Endothelial cell (in vitro differentiated cells): ENCODE measurements at places on chromosomes 2 and 18.

- H3K36me3 ChIP-seq, result peaks cover 1% of the 10 kb centered on the region
- H3K4me1 ChIP-seq, result peaks cover 21% of the 10 kb centered on the region
- peaks cover 35% of the 10 kb centered on the region for H3K27me3 ChIP-seq
- peak overlapping the region; percentile 83 for H3K4me3 ChIP-seq
Observed at GRCh38 chr2:176140513-176141317, 10.6 kb upstream of the HOXD4 start.

GRCh38 chr18:58640891-58641610 is 12.2 kb upstream of the ALPK2 start:
- H3K36me3 ChIP-seq, result no peaks in the 10 kb centered on the region
- H3K4me1 ChIP-seq, result peaks cover 3% of the 10 kb centered on the region
- no peak overlapping the region for H3K4me3 ChIP-seq
- DNase-seq, result no peak
- no peak overlapping the region for H3K27ac ChIP-seq

GRCh38 chr2:168212167-168212566 is 35.2 kb downstream of the STK39 start:
- H3K36me3 ChIP-seq, result no peaks in the 10 kb centered on the region
- H3K4me3 ChIP-seq, result no peak overlapping the region
- H3K4me1 ChIP-seq, result peaks cover 27% of the 10 kb centered on the region
- H3K27me3 ChIP-seq, result no peaks in the 10 kb centered on the region
- no peak for DNase-seq
- H3K27ac ChIP-seq, result peak overlapping the region; percentile 13

GRCh38 chr2:214737188-214737587 is 72.3 kb downstream of the BARD1 start:
- no peaks in the 10 kb centered on the region for H3K4me1 ChIP-seq
- no peaks in the 10 kb centered on the region for H3K27me3 ChIP-seq
- no peaks in the 10 kb centered on the region for H3K36me3 ChIP-seq
- DNase-seq, result no peak

DNA sequence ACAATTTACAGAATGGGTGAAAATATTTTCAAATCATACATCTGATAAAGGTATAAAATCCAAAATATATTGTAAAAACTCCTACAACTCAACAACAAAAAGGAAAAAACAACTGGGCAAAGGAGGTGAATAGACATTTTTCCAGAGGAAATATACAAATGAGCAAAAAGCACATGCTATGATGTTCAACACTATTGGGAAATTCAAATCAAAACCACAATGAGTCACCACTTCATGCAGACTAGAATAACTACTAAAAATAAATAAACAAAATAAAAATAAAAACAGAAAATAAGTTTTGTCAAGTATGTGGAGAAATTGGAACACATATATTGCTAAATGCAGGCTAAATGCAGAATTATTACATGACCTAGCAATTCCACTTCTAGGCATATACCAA is 120.9 kb downstream of the FSIP2 start:
- no peaks in the 10 kb centered on the region for H3K27me3 ChIP-seq
- H3K36me3 ChIP-seq, result no peaks in the 10 kb centered on the region
- no peak overlapping the region for H3K4me3 ChIP-seq
- H3K4me1 ChIP-seq, result no peaks in the 10 kb centered on the region

DNA sequence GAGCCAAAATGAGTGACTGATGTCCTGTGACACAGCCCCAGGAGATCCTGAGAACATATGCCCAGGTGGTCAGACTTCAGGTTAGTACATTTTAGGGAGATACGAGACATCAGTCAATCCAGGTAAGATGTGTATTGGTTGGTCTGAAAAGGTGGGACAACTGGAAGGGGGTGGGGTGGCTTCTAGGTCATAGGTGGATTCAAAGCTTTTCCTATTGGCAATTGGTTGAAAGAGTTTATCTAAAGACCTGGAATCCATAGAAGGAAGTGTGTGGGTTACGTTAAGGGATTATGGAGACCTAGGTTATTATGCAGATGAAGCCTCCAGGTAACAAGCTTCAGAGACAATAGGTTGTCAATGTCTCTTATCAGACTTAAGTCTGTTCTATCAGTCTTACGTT is 136.5 kb downstream of the ZNF532 start:
- H3K4me1 ChIP-seq, result peaks cover 40% of the 10 kb centered on the region
- no peaks in the 10 kb centered on the region for H3K36me3 ChIP-seq
- no peak overlapping the region for H3K4me3 ChIP-seq
- no peak overlapping the region for H3K27ac ChIP-seq

- peaks cover 5% of the 10 kb centered on the region for H3K36me3 ChIP-seq
- peaks cover 32% of the 10 kb centered on the region for H3K4me1 ChIP-seq
- H3K27me3 ChIP-seq, result no peaks in the 10 kb centered on the region
- no peak overlapping the region for H3K4me3 ChIP-seq
- DNase-seq, result peak; percentile 11
- peak overlapping the region; percentile 74 for H3K27ac ChIP-seq
Observed at GRCh38 chr2:164593541-164593940, 27.7 kb downstream of the GRB14 start.

DNA sequence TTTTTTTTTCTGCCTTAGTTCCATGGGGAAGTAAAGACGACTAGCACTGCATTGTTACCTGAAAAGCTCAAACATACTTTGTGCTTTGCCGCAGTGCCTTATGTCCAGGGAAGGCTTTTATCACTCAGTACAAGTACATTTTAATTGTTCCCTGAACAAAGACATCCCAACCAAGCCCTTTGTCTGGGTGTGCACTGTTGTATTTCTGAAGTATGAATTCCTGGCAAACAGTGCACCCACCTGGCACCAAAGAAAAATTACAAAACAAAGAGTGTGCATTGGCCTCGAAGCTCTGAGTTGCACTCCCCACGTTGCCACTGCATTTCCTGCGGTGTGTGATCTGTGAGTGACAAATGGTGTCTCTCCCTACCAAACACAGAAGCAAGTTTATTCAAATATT is 858.5 kb upstream of the PIK3C3 start:
- peak; percentile 7 for DNase-seq
- H3K4me1 ChIP-seq, result no peaks in the 10 kb centered on the region
- H3K27me3 ChIP-seq, result peaks cover 1% of the 10 kb centered on the region
- H3K27ac ChIP-seq, result no peak overlapping the region

DNA sequence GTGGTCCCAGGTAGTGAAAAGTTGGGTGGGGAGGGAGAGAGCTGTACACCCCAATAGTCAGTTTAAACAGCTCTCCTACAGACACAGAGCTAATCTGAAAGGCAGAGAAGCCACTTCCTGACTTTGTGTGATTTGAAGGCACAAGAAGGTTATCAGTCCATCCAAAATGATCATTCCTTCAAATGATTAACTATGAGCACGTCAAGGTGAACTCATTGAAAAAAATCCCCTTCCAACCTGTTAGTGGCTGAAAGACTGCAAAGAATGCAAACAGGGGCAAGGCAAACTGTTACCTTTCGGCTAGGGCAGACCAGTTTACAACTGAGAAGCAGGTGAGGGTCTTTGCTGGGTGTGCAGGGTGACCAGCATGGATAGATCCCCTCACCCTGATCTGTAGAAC is 22.8 kb upstream of the APCDD1 start:
- no peak overlapping the region for H3K4me3 ChIP-seq
- H3K27me3 ChIP-seq, result no peaks in the 10 kb centered on the region
- no peak overlapping the region for H3K27ac ChIP-seq
- no peak for DNase-seq
- H3K36me3 ChIP-seq, result no peaks in the 10 kb centered on the region

DNA sequence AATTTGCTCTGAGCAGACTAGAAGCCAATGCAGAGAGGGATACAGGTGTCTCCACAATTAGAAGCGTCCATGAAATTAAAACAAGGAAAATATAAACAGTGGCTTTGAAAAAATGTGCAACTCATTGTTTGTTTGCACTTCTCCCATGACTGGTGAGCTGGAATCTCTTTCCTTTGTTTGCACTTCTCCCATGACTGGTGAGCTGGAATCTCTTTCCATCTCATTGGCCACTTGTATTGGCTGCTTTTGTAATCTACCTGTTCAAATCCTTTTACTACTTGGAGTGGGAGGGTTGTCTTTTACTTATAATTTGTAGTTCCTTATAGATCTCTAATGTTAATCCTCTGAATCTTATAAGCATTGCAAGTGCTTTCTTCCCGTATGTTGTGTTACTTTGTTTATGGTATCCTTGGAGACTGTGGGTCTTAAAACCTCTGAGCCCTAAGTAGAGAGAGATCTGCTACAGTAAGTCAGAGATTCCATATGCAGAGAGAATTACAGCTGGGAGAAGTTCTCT is 94.1 kb downstream of the RTN4 start:
- no peaks in the 10 kb centered on the region for H3K36me3 ChIP-seq
- H3K27ac ChIP-seq, result peak overlapping the region; percentile 17
- no peak overlapping the region for H3K4me3 ChIP-seq
- peaks cover 10% of the 10 kb centered on the region for H3K4me1 ChIP-seq
- H3K27me3 ChIP-seq, result peaks cover 8% of the 10 kb centered on the region
- DNase-seq, result no peak

DNA sequence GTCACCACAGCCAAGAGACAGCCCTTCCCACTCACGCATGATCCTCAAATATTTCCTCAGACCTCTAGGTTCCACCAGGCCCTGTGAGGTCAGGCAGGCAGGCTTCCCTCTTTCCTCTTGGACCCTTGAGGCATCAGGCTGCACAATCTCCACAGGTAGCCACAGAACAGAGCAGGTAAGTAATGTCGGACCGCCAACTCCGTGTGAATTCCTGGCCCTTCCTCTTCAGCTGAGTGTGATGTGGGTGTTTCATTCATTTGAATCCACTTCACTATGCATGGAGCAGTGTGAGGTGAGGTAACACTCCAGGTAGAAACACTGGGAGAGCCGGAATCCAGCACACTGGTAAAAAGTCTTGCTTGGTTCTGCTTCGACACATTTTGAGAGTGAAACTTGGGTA is 44.0 kb downstream of the MRPL35 start:
- H3K4me3 ChIP-seq, result no peak overlapping the region
- H3K36me3 ChIP-seq, result peaks cover 7% of the 10 kb centered on the region
- peaks cover 44% of the 10 kb centered on the region for H3K4me1 ChIP-seq
- no peak for DNase-seq

- no peak overlapping the region for H3K4me3 ChIP-seq
- H3K27ac ChIP-seq, result no peak overlapping the region
- H3K27me3 ChIP-seq, result no peaks in the 10 kb centered on the region
Observed at GRCh38 chr18:77960791-77961410, 711.3 kb downstream of the GALR1 start.

DNA sequence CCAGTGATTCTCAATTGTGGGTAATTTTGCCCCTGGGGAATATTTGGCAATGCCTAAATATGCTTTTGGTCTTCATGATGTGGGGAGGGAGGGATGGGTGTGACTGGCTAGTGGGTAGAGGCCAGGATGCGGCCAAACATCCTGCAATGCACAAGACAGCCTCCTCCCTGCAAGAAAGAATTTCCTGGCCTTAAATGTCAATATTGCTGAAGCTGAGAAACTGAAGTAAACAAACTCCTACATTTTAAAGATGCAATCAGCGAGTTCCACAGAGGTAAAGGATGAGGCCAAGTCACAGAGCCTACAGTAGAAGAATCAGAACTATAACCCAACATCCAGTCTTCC is 272.9 kb upstream of the EPHA4 start:
- no peaks in the 10 kb centered on the region for H3K36me3 ChIP-seq
- H3K27ac ChIP-seq, result no peak overlapping the region
- no peak overlapping the region for H3K4me3 ChIP-seq
- no peaks in the 10 kb centered on the region for H3K27me3 ChIP-seq
- no peak for DNase-seq

GRCh38 chr18:24065906-24066305 is 51.4 kb downstream of the TTC39C start:
- H3K4me3 ChIP-seq, result no peak overlapping the region
- H3K4me1 ChIP-seq, result no peaks in the 10 kb centered on the region
- H3K27ac ChIP-seq, result no peak overlapping the region
- no peaks in the 10 kb centered on the region for H3K36me3 ChIP-seq

DNA sequence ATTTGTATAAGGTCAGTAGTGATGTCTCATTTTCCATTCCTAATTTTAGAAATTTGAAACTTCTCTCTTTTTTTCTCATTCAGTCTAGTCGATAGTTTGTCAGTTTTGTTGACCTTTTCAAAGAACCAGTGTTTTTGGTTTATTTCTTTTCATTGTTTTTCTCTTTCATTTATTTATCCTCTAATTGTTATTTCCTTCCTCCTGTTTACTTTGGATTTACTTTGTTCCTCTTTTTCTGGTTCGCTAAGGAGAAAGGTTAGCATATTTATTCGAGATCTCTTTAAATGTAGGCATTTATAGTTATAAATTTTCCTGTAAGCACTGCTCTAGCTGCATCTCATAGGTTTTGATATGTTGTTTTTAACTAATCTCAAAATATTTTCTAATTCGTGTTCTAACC is 65.1 kb upstream of the TXNDC2 start:
- peaks cover 17% of the 10 kb centered on the region for H3K4me1 ChIP-seq
- H3K36me3 ChIP-seq, result peaks cover 14% of the 10 kb centered on the region
- H3K27ac ChIP-seq, result no peak overlapping the region
- no peak for DNase-seq

GRCh38 chr2:65477590-65477989 is 45.2 kb upstream of the SPRED2 start:
- no peak overlapping the region for H3K27ac ChIP-seq
- peaks cover 4% of the 10 kb centered on the region for H3K27me3 ChIP-seq
- no peaks in the 10 kb centered on the region for H3K36me3 ChIP-seq
- H3K4me1 ChIP-seq, result peaks cover 9% of the 10 kb centered on the region
- DNase-seq, result no peak
- no peak overlapping the region for H3K4me3 ChIP-seq

DNA sequence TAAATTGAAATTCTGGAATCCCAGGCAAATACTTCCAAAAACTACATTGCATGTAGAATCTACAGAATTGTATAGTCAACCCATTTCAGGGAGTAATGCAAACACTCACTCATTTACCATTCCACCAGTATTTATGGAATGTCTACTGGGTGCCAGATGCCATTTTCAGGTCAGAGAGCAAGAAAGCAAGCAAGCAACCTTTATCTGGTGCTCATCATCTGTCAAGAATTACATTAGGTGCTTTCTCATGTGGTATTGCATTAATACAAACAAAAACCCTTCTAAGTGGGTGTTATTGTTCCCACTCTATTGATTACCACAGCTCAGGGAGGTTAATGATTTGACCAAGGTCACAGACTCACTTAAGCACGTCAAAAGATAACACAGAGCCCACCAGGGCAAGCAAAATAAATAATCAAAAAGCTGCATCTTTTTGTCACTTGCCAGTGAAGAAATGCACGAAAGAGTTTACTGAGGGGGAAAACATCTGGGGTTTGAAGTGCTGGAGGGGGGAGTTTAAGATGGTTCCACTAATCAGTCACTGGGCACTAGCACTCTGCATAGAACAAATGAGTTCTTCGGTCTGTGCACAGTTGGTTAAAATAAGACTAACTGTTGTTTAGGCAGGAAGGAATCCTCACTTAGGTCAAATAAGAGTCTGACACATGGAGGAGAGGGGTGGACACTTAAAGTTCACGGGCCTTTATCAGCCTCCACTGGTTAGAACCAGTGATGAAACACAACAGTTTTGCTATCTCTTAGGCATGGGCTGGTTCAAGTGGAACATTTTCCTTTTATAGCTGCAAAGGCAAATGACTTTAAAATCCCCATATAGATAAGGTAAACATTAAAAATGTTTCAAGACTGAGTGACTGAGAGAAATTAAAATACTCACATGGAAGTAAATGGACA is 208.8 kb downstream of the CDH2 start:
- no peaks in the 10 kb centered on the region for H3K4me1 ChIP-seq
- no peak for DNase-seq
- H3K36me3 ChIP-seq, result peaks cover 27% of the 10 kb centered on the region
- H3K27me3 ChIP-seq, result no peaks in the 10 kb centered on the region
